ENCODE measurements at places on chromosomes 12 and 14. TPM values are rescaled to one million over a fixed set of nuclear protein-coding genes. Genes with fewer than 3 reads are reported as not detected.

OXA1L gene
- total RNA-seq, result 52.9 TPM

LGR5 gene
- total RNA-seq, result not detected

NUDT14 gene
- total RNA-seq, result 10.7 TPM

SERPINA10 gene
- not detected for total RNA-seq

SUSD6 gene
- total RNA-seq, result 5.7 TPM

Measured in smooth muscle cell of bladder (primary cell).